Skeletal muscle cell (primary cell): ENCODE measurements at places on chromosomes 2 and 18.

DNA sequence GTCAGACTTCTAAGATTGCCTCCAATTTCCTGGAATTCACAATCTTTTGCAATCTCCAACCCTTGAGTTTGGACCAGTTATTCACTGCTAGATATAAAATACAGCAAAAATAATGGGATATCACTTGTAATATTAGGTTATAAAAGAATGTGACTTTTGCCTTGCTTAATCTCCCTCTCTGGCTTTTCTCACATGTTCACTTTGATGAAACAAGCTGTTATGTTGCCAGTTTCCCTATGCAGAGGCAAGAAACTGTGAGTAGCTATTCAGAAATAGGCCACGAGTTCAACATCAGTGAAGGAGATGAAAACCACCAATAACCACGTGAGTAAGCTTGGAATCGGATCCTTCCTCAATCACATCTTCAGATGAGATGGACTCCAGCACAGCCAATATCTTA, 842.7 kb downstream of the RNF144A start:
- DNase-seq, result no peak

DNA sequence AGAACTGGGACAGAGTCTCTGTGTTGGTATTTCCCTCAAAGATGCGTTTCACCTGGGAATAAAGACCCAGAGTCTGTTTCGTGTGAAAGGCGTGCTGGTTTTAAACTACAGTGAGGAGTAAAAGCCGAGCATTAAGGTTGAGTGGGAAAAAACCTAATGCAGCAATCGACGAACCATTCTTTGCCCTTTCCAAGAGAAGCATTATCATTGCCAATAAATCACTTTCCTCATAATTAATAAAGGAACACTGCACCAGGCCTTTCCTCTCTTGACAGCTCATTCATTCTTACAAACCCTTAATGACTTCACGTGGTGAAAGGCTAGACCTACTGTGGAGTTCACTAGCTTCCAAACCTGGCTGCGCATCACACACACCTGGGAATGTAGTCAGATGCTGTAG, 896 bp upstream of the SLC8A1 start:
- no peak for DNase-seq

DNA sequence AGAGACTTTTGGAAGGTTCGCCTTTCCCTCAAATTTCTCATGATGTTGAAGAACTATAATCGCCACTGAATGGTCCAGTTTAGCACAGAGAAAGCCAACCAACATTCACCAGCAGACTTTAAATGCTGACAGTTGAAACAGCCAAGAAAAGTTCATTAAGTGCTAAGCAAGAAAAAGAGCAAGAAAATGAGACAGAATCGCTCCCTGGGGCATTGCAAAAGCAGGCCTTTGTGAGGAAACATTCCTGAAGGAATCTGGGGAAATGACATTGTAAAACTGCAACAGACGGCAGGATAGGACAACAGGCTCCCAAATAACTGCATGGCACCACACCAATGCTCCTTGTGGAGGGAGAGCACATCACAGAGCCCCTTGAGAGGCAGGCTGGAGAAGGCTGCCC, 269.3 kb upstream of the ID2 start:
- DNase-seq, result peak; percentile 28

GRCh38 chr2:219560037-219560892, 11.1 kb downstream of the OBSL1 start:
- no peak for DNase-seq

DNA sequence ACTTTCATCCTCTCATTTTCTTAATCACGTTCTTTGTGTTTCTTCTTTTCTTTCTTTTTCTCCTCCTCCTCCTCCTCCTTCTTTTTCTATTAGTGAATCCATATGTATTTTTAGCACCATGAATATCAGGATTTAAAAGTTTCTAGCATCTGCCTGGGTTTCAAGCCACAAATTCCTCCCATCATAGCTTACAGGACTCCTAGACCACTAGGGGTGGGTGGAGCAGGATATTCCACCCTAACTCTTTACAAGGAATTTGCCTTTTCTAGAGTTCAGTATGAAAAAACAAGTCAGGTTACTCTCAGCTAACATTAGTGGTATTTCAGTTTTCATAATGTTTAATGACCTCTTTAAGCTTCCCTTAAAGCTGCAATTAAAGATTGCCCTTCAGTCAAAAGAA, 19.1 kb upstream of the LRRTM1 start:
- no peak for DNase-seq

GRCh38 chr18:66682855-66683322, 79.0 kb upstream of the CDH19 start:
- no peak for DNase-seq

DNA sequence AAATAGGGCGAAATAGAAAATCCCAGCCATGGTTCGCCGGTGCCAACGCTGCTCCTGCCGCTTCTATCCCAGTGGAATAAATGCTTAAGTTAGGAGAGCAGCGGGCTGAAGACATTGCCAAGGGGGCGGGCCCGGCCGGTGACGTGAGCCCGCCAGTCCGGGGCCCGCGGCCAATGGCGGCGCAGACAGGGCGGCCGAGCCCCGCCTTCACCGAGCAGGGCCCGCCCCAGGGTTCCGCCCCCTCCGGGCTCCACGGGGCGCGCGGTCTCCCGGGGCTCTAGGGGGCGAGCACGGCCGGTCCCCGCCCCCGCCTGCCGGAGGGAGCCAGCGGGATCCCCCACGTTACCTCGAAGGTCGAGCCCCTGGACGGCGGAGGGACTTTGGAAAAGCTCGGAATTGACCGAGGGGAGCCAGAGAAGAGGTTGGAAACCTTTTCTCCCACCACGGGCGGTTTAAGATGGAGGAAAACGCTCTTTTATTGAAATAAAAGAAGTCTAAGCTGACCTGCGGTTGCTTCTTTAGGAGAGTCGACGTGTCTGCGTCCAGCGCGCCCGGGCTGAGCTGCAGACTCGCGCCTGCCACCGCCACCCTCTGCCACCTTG, at the start of gene EPHA4:
EPHA4 (minus strand) TSS at position 86 of the 602 bp plus-strand sequence; CDS start at position 30, 56 bp downstream.
- DNase-seq, result peak; percentile 52

- no peak for DNase-seq
These were observed 13.3 kb downstream of the NTSR2 start for GRCh38 chr2:11656671-11657101.

GRCh38 chr2:172109988-172110811, 7.5 kb upstream of the DLX2 start:
- DNase-seq, result no peak

DNA sequence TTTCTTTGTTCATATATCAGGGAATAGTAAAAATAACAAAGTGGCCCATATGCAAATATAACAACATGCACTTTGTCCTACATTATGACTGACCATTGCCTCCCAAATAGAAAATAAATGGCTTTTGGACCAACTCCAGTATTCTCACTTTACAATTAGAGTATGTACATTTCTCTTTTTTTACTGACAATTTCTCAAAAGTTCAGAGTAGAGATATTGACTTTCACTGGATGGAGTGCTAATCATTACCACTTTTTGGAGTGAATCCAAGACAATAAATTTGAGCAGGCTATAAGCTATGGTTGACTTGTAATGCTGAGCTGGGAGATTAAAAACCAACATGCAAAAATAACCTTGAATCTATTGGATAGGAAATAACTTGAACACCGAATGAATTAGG, 987.4 kb downstream of the SUCLG1 start:
- no peak for DNase-seq

DNA sequence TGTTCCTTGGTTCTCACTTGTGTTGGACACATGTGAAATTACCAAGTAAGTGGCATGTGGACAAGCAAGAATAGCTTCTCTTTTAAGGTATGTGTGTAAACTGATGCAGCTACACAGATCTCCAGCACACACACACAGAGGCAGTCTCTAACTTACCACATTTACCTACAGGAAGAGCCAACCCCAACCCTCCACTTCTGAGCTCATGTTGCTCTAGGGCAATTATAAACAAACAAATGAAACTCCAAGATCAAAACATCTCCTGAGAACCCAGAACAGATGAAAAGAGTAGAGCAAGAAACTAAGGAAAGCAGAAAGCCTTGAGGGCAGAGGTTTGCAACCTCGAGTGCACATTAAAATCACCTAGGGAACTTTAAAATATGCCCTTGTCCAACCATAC, 16.0 kb upstream of the TMEM37 start:
- no peak for DNase-seq

GRCh38 chr18:49682173-49682802, 120.4 kb downstream of the LIPG start:
- no peak for DNase-seq

- no peak for DNase-seq
These were observed 133.4 kb downstream of the NRP2 start for GRCh38 chr2:205815673-205816072.

- DNase-seq, result no peak
These were observed 20.3 kb downstream of the PTPN2 start for GRCh38 chr18:12863687-12864216.

GRCh38 chr2:195392446-195393336, 264.3 kb upstream of the SLC39A10 start:
- DNase-seq, result no peak

DNA sequence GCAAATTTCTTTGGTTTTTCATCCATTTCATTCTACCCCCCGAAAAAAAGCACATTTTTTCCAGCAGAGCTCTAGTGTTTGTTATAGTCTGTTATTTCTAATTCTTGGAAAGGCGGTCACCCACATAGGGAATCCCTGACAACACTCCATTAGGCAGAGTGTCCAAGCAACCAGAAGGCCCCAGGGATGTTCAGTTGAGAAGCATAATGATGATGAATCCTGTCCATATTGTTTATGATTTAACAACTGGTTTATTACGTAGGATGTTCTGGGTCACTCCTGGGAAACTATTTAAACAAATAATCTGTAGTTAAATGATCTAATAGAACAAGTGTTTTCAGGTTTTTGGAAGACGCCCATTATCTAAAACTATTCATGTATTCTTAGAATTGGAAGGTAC, 388.7 kb downstream of the TNS1 start:
- DNase-seq, result no peak

GRCh38 chr18:48924630-48925490, 25.9 kb downstream of the SMAD7 start:
- no peak for DNase-seq

DNA sequence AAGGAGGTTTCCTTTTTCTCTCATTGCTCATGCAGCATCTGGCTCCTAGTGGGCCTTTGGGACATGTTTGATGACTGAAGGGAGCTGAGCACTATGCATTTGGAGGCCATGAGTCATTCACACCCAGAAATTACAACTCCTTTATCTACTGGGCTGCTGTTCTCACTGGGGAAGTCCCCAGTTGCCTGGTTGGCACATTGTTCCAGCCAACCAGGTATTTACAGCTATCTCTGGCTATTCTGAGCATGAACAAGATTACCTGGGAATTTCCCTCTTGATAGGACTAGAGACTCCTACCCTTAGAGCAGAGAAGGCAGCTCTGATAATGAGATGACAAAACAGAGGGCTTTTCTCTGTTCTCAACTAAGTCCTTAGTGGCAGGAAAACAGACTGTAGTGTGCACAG, 206.5 kb downstream of the SETBP1 start:
- peak; percentile 74 for DNase-seq

DNA sequence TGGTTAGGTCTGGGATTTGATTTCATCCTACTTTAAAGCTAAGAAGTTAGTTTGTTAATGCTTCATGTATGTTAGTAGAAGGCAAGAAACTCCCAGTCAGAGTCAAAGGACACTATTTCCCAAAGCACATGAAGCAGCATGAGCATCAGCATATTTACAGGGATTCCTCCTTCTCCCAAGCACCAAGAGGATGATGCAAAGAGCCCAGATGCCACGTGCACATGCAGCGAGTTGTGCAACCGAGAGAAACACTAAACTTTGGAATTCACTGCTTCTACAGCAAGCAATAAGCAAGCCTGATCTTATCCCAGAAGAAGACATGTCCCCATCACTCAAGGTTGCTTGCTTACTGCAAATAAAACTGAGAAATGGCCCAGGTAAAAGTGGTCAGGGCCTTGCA, 32.5 kb downstream of the CPO start:
- DNase-seq, result peak; percentile 76

- DNase-seq, result peak; percentile 88
These were observed 14.7 kb upstream of the ITGB6 start for GRCh38 chr2:160214461-160215445.

DNA sequence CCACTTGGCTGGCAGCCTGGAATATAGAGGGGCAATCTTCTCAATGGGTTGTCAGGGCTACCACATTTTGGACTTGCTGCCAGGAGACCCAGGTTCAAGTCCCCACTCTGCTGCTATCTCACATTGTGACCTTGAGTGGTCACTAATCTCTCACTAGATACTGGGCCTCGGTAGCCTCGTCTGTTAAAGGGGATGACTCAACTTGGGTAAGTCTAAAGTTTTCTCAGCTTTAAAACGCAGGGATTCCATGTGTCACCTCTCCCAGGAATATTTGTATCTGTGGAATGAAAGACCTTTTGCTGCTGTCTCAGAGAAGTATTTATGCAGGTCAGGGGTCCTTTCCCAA, 86.3 kb downstream of the SEMA4F start:
- DNase-seq, result no peak

GRCh38 chr2:46735108-46735691, 180.4 kb downstream of the MCFD2 start:
- DNase-seq, result no peak

- DNase-seq, result no peak
These were observed 103.6 kb upstream of the TGFA start for GRCh38 chr2:70657246-70657645.

DNA sequence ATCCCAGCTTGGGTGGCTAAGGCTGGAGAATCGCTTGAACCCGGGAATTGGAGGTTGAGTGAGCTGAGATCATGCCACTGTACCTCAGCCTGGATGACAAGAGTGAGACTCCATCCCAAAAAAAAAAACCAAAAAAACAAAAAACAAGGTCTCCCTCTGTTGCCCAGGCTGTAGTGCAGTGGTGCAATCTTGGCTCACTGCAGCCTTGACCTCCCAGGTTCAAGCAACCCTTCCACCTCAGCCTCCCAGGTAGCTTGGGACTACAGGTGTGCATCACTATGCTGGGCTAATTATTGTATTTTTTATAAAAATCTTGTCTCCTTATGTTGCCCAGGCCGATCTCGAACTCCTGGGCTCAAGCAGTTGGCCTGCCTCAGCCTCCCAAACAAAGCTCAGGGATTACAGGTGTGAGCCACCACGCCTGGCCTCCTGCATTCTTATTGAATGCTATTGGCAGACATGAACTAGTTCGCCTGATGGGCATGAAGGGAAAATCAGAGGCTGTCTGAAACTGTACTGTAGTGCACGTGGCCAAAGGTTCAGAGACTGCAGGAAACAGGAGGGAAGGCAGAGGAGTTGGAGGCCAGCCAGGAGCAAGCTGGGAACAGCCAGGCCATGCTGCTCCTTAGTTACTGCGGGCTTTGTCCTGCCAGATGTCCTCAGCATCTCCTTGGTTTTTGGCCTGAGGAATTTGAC, 16.0 kb upstream of the ASXL2 start:
- no peak for DNase-seq

GRCh38 chr2:59997371-59997770, 556.1 kb downstream of the BCL11A start:
- no peak for DNase-seq

DNA sequence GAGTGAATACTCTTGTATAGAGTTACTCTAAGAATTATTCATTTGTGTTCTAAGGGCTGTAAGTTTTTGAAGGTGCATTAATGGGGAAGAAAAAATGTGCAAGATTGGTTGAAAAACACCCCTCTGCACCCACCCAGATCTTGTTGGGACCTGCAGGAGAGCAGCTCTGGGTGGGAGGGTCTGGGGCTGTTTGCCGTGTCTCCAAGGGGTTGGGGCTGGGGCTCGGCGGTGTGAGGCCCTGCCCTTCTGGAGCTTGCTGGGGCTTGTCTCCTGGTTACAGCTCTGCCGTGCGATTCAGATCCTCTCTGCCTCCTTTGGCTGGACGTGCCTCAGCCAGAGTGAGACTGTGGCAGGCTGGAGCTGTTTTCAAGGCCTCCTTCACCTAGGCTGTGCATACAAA, 26.1 kb downstream of the IGFBP2 start:
- no peak for DNase-seq

GRCh38 chr2:201644001-201644400, 698 bp upstream of the TMEM237 start:
- DNase-seq, result no peak
